ENCODE measurements at places on chromosomes 4 and X.

- no peak for DNase-seq
Measured at GRCh38 chr4:146179784-146180370, 4.4 kb downstream of the LSM6 start.

GRCh38 chrX:13051529-13052172 is 7.2 kb upstream of the FAM9C start:
- no peak for DNase-seq

- DNase-seq, result no peak
Measured at GRCh38 chr4:26030780-26031179, 116.8 kb downstream of the SMIM20 start.

DNA sequence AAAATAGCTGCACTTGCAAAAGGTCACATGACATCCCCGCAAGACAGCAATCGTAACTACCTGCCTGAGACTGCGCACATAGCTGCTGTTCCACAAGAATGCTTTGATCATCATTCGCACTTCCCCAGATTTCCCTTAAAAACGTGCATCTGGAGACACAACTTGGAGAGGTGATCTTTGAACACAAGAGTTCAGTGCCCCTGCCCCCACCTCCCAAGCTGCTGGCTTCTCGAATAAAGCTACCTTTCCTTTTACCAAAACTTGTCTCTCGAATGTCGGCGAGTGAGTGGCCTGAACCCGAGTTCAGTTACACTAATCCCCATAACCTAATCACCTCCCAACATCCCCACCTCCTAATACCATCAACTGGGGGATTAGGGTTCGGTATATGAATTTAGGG is 14.4 kb upstream of the MRFAP1 start:
- DNase-seq, result no peak

DNA sequence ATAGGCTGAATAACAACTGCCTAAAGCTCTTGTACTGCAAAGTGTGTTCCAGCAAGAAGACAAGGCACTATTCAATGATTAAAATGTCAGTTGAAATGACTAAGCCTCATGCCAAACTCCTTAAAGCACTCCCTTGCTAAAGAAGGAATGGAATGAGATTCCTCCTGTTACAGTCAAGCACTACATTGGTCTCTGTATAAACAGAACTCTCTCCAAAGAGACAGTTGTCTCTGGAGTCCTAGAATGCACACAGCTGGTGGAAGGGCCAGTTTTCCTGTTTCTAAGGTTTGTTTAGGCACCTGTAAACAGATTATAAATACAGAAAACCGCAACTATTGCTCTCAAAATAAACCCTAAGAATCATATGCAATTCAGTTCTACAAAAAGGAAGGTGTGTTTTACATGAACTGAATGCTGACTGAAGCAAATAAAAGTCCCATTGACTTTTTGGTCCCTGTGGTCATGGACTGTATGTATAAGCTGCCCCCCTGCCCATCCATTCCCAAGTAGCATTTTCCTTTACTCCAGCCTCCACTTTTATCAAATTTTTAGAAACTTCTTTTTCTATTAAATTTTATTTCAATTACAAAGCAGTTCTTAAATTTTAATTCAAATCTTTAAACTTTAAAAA is 47.0 kb downstream of the FAT1 start:
- no peak for DNase-seq

- DNase-seq, result no peak
Measured at GRCh38 chr4:186851291-186852072, 127.8 kb upstream of the FAT1 start.

DNA sequence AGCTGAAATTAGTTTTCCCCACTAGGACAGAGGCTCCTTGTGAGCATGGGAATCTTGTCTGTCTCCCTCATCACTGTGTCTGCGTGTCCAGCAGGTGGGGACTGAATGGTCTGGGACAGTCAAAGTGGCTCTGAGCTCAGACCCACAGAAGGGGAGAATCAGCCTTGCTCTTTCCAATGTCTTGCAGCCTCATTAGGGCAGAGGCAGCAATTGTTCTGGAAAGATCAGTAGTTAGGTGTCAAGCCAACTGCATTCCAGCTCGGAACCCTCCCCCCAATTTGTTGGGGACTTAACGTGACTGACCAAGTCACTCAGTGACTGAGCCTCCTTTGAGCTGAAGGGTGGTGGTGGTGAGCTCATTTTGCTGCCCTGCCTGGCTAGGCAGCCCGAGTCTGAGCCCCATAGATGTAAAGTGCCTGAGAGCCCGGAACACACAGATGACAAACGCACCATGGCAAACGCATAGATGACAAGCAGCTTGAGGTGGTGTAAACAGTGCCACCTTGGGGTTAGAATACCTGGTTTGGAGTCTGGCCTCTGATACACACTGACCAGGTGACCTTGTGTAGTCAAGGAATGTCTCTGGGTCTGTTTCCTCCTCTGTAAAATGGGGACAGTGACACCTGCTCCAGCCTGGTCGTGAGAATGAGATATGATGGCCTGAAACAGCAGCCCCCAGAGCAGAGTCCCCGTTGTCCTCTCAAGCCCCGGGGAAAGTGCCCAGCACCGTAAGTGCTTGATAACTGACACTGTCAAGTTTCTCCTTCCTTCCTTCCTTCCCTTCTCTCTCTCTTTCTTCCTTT is 2.7 kb upstream of the SORCS2 start:
- DNase-seq, result no peak

DNA sequence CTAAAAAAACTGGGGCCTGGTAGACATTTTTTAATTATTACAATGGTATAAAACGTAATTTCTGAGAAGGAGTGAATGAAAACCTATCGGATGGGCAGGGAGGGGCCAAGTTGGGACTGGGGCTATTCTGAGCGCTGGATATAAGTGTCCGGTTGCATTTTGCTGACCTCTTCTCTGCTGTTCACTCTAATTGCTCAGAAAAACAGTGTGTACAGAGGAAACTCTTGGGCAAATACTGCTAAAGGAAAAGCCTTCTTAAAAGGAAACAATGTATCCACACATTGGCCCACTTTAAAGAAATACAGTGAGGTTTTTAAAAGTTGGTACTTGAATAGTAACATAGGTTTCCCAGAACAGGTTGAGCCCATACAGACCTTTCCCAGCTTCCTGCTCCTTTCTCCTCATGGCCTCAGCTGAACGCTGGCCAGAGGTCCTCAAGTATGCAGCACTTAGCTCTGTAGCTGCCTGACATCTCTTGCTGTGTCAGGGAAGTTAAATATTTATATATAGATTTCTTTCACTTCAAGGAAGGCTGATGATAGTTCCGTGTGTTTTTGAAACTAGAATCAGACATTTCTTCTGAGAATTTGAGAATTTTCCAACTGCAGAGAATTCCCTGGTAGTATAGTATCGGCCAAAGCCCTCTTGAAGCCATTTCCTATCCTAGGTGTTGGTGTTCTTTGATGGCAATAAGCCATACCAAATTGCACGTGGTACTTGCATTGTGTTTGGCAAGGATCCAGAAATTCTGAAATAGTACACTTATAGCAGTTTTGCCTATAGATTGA is 97.1 kb upstream of the SLC4A4 start:
- DNase-seq, result no peak

GRCh38 chr4:61994036-61994435 is 793.9 kb downstream of the ADGRL3 start:
- no peak for DNase-seq

DNA sequence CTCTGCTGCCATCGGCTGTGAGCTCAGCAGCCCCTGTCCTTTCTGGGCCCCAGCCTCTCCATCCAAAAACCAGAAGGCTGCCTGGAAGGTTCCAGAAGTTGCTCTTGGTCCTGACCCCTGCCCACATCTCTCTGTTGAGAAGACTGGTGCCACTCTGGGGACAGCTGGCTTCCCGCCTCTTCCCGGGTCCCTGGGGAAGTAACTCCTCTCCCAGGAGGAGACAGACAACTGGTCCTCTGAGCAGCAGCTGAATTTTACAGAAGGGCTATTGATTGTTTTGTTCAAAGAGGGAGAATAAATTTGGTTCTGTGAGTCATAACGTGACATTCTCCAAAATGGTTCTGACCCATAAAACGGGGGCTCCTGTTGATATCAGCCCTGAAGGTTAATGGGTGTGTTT is 61.2 kb downstream of the TRMT44 start:
- DNase-seq, result no peak
